ENCODE measurements at places on chromosomes 2 and 18.

- H3K27me3 ChIP-seq, result no peaks in the 10 kb centered on the region
- peak overlapping the region; percentile 87 for H3K4me3 ChIP-seq
- peaks cover 60% of the 10 kb centered on the region for H3K4me1 ChIP-seq
- DNase-seq, result no peak
Measured at GRCh38 chr2:96207774-96208142, 869 bp downstream of the STARD7 start.

DNA sequence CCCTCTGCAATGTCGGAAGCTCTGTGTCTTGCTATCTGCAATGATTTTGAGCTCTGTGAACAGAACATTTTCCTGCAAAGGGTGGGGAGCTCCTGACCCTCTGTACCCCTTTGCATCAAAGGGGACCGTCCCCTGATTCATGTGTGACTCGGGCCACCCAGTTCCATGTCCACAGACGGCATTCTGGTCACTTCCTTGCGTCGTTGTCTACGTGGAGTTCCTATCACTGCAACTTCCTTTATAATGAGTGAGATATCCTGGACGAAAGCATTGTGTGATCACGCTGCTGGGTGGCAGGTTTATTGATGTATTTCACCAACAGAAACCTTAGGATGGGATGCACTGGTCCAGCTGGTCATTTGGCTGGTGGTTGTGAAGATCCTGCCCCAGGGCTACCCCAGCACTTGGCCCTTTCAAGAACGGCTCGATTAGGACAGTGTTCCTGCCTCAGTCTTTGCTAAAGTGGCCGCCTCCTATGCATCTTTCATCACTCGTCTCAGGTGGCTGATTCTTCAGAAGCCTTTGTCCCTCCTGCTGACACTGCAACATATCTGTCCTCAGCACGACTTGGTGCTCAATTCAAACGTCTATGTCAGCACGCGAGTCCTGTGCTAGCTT lies 202.7 kb downstream of the ACKR3 start:
- no peak for DNase-seq
- no peaks in the 10 kb centered on the region for H3K27me3 ChIP-seq
- no peak overlapping the region for H3K4me3 ChIP-seq
- H3K27ac ChIP-seq, result no peak overlapping the region

DNA sequence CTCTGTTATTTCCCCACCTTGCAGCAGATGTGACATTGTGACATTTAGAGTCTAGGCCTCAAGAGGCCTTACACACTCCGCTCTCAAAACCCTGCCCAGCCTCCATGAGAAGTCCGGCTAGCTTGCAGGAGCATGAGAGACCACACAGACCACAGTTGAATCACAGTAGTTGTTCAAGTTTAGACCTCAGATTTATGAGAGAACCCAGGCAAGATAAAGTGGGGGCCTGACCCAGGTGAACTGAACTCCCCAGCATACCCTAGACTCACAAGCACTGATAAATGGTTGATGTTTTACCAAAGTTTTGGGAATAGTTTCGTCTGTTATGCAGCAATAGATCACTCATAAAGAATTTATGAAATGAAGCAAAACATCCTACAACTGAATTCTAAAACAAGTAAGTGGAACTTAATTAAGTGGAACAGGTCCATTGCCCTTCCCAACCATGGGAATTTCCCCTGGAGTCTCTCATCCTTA lies 4.7 kb upstream of the STAT1 start:
- H3K27ac ChIP-seq, result no peak overlapping the region
- H3K4me1 ChIP-seq, result no peaks in the 10 kb centered on the region
- H3K36me3 ChIP-seq, result no peaks in the 10 kb centered on the region
- no peak overlapping the region for H3K4me3 ChIP-seq
- no peaks in the 10 kb centered on the region for H3K27me3 ChIP-seq

DNA sequence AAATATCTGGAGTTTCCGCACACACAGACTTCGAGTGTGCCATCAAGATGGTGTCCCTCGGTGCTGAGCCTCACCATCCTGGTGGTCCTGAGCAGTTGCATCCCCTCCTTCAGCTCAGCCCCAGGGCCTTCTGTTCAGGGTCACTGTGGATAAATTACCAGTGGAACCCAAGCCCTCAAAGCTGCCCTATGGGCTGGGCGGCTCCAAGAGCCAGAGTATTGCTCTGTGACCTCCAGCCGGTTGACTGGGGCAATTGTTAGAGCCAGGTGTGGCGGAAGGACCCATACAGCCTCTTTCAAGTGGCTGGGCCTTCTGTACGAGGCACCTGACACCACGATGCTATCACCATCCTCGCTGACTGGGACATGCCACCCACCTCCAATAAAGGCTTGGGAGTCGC lies 215.5 kb downstream of the GBX2 start:
- no peak for DNase-seq
- no peak overlapping the region for H3K27ac ChIP-seq
- H3K36me3 ChIP-seq, result no peaks in the 10 kb centered on the region
- no peaks in the 10 kb centered on the region for H3K27me3 ChIP-seq
- H3K4me1 ChIP-seq, result no peaks in the 10 kb centered on the region
- no peak overlapping the region for H3K4me3 ChIP-seq

- H3K36me3 ChIP-seq, result peaks cover 18% of the 10 kb centered on the region
- no peak overlapping the region for H3K27ac ChIP-seq
- H3K4me1 ChIP-seq, result no peaks in the 10 kb centered on the region
- H3K4me3 ChIP-seq, result no peak overlapping the region
- DNase-seq, result peak; percentile 23
Measured at GRCh38 chr2:74102516-74102915, 45.2 kb downstream of the BOLA3 start.
